ENCODE measurements at places on chromosomes 1 and 21. TPM values are rescaled to one million over a fixed set of nuclear protein-coding genes. Genes with fewer than 3 reads are reported as not detected.

Gene C1orf115
- 0.34 TPM for total RNA-seq

Gene TRABD2B
- not detected for total RNA-seq

Gene ANKRD34A
- 1.3 TPM for total RNA-seq

Gene PTGFRN
- 4.3 TPM for total RNA-seq
